NCI-H1930 (cell line): ENCODE measurements at places on chromosomes 3 and 15.
A peak's percentile ranks its signal among the peaks of the same experiment; 100 is the strongest.

- no peak for DNase-seq
Observed at GRCh38 chr3:43104660-43105595, 951 bp downstream of the POMGNT2 start.

GRCh38 chr3:120726791-120727190, 15.5 kb downstream of the RABL3 start:
- no peak for DNase-seq

GRCh38 chr3:54213907-54214306, 91.6 kb downstream of the CACNA2D3 start:
- no peak for DNase-seq

- DNase-seq: no peak
Observed at GRCh38 chr3:197516517-197516889, 39.3 kb downstream of the BDH1 start.

GRCh38 chr3:45499529-45499928, 95.0 kb upstream of the LIMD1 start:
- no peak for DNase-seq

- DNase-seq: no peak
Observed at GRCh38 chr15:57138349-57138788, 219.9 kb downstream of the TCF12 start.

DNA sequence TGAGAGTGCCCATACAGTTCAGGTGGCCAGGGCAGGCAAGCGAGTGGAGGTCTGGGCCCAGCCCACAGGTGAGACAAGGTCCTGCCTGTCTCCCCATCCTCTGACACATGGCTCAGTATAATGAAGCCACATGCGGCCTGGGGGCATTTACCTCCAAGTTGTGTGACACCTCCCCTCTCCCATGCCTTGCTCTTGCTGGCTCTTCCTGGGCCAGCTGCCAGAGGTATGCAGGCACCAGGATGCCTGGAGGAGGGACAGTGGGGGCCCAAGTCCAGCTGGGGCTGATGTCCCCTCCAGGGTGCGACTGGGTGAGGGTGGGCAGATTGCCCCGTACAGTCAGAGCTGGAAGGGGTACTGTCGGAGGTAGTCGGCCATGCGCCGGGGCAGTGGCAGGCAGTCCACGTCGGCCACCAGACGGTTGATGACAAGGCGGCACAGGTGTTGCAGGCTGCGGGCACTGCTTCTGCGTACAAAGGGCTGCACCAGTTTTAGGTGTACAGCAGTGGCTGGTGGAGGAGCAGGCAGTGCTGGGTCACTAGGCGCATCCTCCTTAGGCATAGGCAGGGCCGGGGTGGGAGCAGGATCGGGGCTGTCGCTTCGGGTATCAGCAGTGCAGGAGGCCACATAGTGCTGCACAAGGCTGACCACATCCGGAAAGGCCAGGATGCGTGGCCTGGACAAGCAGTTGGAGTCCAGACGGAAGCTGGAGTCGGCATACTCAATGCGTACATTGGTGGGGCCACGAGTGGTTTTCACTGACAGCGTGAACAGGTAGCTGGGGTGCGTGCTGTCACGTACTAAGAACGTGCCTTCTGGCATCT, 4.1 kb downstream of the CISH start:
- DNase-seq: no peak

GRCh38 chr3:76657909-76658308, 382.0 kb upstream of the ROBO2 start:
- no peak for DNase-seq

DNA sequence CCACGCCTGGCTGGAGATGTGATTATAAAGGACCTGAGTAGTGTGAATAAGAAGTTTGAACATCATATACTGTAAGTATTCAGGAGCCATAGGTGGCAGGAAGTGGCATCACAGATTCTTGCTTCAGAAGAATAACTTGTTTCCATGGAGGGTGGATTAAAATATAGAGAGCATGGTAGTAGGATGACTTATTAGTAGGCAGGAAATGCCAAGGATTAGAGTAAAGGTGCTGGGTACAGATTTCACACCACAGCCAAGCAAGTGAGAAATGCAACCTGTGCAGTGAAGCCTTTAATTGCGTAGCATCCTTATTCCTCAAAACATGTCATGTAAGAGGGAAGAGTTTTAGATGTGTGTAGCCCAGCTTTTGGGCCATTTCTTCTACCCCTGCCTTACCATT, 30.8 kb downstream of the IFT122 start:
- no peak for DNase-seq

DNA sequence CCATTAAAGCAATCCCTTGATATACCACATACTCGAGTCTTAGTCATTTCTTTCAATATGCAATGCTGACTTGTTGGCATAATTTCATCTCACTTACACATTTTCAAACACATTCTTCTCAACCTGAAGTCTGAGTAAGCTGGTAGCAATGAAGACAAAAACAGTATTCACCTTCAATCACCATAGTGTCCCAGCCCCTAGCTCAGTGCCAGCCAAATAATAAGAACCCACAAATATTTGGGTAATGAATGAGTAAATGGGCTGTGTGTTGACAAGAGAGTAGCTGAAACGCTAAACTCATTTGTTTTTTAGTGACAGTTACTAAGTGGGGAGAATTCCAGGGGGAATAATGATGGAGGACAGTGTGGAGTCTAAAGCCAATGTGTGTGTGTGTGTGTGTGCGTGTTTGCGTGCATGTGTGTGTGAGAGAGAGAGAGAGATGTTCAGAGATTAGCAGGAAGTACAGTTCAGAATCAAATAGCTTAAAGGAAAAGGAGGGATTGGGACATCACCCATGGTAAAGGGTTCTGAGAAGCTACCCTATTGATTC, 165.7 kb downstream of the GAP43 start:
- DNase-seq: peak; percentile 62

- no peak for DNase-seq
Observed at GRCh38 chr15:44738340-44738984, 2.1 kb downstream of the TRIM69 start.

GRCh38 chr3:52983336-52983807, 62.5 kb downstream of the SFMBT1 start:
- no peak for DNase-seq

DNA sequence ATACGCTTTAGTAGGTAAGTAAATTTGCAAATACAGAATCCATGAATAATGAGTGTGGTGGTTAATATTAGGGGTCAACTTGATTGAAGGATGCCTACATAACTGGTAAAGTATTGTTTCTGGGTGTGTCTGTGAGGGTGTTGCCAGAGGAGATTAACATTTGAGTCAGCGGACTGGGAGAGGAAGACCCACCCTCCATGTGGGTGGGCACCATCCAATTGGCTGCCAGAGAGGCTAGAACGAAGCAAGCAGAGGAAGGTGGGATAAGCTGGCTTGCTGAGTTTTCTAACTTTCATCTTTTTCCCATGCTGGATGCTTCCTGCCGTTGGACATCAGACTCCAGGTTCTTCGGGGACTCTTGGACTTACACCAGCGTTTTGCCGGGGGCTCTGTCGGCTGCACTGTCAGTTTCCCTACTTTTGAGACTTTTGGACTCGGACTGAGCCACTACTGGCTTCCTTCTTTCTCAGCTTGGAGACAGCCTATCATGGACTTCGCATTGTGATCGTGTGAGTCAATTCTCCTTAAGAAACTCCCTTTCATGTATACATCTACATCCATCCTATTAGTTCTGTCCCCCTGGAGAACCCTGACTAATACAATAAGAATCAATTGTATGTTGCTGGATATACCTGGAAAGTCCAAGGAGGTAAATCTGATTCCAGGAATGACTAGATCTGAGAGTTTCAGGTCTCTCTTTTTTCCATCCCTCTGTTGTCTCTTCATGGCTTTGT, 25.8 kb upstream of the NEDD4 start:
- no peak for DNase-seq

DNA sequence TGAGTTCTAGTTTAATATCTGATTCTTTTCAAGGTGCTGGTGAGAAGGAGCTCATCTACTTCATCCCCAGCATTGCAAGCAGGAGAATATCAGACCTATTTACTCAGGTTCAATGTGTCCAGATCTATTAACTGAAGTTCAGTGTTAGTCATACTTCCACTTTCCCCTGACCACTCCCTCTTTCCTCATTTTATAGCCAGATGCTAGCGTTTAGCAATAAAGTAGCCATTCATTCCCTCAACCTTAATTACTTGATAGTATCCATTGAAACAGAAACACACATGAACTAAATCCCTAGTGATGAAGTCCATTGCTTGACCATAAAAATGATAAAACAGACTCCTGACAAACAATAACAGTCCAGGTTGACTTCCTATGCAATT, 60.0 kb downstream of the RPL22L1 start:
- no peak for DNase-seq
